ENCODE measurements at places on chromosomes 16 and 17.

GRCh38 chr17:67055811-67056745 is 11.7 kb downstream of the CACNG1 start:
- no peak for DNase-seq

DNA sequence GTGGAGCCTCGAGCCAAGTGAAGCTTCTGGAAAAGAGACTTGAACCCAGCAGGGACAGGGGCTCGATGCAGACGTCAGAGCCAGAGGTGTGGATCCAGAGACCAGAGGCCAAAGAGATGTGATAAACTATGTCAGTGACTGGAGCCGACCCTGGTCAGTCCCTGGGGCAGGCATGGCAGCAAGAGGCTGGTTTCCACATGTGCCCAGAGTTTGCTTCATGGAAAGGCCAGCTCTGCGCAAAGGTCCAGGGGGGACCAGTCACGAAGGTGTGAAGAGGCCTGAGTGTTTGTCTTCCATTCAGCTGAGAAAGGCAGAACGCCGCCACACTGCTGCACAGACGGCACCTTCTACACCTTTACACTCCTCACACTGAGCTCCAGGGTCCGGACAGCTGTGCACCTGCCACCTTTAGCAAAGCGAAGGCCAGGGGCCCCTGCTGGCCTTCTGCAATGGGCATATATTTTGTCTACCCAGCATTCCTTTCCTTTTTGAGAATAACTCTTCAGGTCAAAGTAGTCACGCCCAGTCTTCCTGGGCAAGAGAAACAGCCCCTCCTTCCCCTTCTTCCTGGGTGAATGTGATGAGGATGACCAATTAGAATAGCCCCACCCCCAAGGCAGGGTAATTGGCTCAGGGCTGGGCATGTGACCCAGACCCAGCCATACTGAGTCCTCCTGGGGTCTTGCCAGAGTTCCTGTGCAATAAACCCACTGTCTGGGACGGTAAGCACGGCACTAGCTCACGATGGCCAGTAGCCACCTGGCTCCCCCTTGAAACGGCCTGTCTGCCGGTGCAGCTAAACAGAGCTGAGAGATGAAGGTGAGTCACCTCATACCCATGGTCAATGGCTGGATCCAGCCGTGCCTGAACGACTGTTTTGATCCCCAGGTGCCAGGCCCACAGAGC is 2.3 kb upstream of the RPH3AL start:
- no peak for DNase-seq

GRCh38 chr17:49585422-49586027 is 9.9 kb downstream of the NXPH3 start:
- DNase-seq: no peak

DNA sequence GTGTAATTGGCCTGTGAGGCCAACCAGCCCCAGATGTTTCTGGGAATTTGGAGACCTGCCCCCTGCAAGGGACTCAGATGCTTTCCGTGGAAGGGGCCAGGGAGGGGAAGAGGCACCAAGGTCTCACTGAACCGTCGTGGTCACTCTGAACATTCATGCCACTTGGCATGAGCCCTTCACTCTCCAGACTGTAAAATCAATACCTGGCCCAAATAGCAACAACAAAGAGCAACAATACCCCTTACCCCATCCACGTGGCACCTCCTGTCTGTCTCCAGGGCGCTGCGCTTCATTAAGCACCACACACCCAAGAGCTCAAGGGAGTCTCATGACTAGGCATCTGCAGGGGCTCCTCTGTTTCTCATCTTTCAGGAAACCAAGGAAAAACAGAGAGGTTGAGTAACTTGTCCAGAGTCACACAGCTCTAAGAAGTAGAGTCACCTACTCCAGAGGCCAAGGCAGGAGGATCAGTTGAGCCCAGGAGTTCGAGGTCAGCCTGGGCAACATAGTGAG is 52.8 kb downstream of the SOCS1 start:
- no peak for DNase-seq

DNA sequence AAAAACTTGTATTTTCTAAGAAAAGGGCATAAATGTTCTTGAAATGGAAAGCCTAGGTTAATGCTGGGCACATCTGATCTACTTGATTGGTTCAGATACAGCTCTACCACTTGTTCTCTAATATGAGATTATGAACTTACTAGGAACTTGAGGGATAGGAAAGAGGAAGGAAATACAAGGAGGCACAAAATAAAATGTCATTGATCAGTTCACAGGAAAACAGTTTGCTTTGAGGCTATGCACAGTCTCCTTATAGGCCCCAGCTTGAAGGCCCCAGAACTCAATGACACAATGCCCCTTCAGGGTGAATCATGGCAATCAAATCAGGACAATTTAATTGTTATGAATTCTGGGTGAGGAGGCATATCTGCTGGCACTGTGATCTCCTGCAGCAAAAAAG is 27.1 kb downstream of the NXPH3 start:
- no peak for DNase-seq

GRCh38 chr17:12620200-12620720 is 45.4 kb upstream of the MYOCD start:
- no peak for DNase-seq

GRCh38 chr17:36059406-36059805 is 4.7 kb upstream of the CCL18 start:
- no peak for DNase-seq

DNA sequence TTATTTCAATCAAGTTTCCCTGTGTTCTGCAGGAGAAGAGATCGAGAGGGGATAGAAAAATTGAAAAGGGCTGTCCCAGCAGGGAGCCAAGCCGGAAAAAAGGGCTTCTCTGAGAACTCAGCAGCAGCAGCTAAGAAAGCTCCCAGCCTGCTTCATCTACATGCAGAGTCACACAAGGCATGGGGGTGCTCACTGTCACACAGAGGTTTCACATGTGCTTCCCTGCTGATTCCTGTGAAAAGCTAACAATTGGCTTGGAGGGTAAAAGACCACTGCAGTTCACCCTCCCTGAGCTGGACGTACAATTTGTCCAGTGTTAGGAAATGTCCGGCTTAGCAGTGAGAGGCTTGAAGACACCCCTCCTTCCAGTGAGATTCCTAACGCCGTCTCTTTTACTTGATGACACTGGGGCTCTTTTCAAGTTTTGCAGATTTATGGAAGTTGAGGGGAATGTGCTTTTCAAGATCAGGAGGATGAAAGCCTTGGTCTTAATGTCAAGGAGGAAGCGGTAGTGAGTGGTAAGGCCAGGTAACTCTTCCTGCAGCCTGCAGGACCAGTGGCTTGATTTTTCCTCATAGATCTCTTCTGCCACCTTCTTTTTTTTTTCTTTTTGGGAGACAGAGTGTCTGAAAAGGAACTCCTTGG is 85.6 kb downstream of the WNT3 start:
- DNase-seq: no peak

DNA sequence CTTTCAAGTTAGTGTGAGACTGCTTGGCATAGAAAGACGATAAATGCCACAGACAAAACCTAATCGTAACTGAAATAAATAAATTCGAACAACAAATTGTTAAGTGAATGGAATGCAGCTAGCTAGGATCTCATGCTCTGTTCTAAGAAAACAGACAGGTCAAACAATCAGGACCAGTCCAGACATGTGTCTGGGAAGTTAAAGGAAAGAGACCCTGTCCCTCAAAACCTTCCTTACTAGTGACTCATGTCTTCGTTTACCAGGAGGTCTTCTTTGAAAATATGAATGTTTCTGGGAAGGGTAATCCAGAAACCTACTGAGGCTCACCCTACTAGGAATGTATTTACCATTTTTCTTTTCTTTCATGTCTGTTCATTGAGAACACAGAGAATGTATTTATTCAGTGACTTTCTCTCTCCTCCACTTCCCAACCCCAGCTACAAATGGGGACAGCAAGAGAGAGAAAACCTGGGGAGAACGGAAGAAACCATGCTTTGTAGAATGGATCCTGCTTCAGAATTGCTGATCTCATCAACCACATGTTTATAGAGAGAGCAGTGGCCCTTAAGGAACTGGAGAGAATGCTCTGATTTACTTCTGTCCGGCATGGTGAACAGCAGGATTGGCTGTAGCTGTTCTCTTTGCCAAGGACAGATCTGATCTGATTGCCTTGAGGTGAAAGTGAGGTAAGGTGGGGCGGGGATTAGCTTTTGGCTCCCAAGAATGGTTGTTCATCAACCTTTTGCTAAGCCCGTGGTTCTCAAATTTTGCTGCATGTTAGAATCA is 39.4 kb upstream of the DHX8 start:
- no peak for DNase-seq

GRCh38 chr17:77677211-77677610 is 281.3 kb upstream of the TNRC6C start:
- DNase-seq: no peak

DNA sequence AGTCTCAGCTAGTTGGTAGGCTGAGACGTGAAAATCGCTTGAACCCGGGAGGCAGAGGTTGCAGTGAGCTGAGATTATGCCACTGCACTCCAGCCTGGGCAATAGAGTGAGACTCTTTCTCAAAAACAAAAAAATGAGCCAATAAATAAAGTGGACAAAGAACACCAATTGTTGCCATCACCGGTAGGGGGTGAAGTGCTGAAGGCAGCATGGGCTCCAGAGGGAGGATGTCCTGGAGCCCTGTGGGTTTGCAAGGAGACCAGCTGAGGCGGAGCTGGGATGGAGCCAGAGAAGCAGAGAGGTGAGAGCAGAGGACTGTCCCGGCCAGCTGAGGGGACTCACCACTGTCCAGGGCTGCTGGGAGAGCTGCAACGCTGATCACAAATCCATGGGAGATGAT is 13.8 kb downstream of the CHST6 start:
- DNase-seq: no peak
